Renal pelvis (tissue), 12 donors: ENCODE measurements at places on chromosomes 13 and 19. TPM values are rescaled to one million over a fixed set of nuclear protein-coding genes. Genes with fewer than 3 reads are reported as not detected.

THSD8 gene
- 5.8 TPM for polyA plus RNA-seq

CATSPERD gene
- not detected for polyA plus RNA-seq

ZNF382 gene
- polyA plus RNA-seq, result 12.0 TPM

F10 gene
- polyA plus RNA-seq, result 23.6 TPM

OR7D2 gene
- polyA plus RNA-seq, result 0.09 TPM

PHLDB3 gene
- 10.9 TPM for polyA plus RNA-seq

SHANK1 gene
- polyA plus RNA-seq, result 7.6 TPM

SERPINE3 gene
- 0.79 TPM for polyA plus RNA-seq

MISP3 gene
- 7.9 TPM for polyA plus RNA-seq

CYP4F22 gene
- 0.37 TPM for polyA plus RNA-seq
